ENCODE measurements at places on chromosomes 3 and 15.

DNA sequence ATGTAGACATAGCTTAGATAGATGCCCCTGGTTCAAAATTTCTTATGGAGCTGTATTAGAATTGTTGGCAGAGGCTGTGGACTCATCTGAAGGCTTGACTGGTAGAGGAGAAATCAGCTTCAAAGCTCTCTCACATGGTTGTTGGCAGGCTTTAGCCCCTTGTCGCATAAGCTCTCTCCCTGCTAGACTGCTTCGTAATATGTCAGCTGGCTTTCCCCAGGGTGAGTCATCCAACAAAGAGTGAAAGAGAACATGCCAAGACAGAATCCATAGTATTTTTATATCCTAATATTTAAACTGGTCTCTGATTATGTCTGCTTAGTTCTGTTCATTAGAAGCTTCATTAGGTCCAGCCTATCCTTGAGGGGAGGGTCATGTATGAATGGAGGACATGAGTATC is 427.4 kb upstream of the NAALADL2 start:
- no peak for DNase-seq

DNA sequence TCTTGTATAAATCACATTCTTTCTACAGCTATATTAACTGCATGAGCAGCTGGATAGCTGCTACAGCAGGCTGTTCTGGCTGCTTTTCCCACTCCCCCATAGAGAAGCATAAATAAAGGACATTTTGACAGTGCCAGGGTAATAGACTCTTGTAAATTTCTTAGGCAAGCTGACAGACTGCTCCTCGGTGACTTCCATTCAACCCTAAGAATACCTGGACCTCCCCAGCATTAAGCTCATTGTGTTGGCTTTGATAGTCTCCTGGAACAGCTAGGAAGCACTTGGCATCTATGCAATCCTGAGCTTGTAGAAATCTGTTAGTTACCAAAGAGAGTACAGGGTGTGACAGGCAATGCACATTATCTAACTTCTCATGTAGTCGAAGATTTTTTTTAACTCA is 475.4 kb downstream of the AGBL1 start:
- DNase-seq = no peak

DNA sequence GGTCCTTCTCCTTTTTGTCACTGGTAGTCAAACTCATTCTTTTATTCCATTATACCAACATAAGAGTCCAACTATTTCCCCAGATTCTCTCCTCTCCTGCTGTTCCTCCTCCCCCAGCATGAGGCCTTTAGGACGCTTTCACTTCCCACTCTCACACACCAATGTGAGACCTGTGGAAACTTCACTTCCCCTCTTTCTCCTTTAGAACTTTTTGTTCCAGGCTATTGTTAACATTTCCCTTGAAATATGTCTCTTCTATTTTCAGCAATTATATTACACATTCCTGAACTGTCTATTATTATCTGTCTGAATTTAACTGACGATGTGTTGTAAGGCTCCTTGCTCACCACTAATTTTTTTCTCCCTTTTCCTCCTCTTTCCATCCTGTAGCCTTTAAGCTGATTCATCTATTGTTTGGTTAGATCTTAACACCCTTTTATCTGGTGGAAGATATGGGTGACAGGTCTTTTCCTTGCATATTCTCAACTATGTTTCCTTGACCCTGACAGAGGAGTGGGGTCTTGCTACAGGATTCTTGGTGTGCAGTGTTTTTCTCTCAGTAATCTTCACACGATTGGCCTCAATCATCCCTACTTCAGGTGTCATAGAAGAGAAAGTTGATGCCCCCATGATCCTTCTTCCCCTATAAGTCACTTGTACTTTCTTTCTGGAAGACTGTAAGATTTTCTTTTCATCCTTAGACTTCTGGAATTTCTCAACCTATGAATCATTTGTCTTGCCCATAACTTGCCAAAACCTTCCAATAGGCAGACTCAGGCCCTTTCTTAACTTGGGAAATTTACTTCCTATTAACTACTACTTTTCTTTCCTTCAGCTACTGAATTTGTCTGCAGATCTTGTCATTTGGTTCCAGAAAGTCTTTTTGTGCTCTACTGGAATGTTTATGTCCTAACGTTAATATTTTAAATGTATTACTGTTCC is 5.9 kb downstream of the CYP19A1 start:
- no peak for DNase-seq

DNA sequence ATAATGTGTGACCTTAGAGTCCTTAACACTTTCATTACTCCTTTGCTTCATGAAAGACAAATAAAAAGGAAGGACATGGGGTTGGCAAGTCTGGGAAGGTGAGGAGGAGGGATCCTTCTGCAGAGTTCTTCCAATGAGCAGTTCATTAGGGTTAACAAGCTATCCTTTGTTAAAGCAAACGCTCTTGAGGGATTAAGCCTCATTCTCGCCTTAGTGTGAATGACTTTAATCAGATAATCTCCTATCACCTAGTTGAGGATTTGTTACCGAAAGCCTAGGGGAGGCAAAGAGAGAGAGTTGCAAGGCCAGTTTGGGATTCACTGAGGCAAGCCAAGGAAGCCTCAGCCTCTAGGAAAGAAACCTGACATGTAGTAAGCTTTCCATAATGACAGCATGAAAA is 7.4 kb upstream of the MBNL1 start:
- no peak for DNase-seq

GRCh38 chr15:85897207-85897894 is 102.6 kb upstream of the KLHL25 start:
- DNase-seq = no peak

Measured in NCI-H1436 (cell line).